ENCODE measurements at places on chromosomes 1 and 21.
A peak's percentile ranks its signal among the peaks of the same experiment; 100 is the strongest.

GRCh38 chr1:171644805-171645483 is 7.5 kb downstream of the MYOC start:
- DNase-seq, result peak; percentile 88

DNA sequence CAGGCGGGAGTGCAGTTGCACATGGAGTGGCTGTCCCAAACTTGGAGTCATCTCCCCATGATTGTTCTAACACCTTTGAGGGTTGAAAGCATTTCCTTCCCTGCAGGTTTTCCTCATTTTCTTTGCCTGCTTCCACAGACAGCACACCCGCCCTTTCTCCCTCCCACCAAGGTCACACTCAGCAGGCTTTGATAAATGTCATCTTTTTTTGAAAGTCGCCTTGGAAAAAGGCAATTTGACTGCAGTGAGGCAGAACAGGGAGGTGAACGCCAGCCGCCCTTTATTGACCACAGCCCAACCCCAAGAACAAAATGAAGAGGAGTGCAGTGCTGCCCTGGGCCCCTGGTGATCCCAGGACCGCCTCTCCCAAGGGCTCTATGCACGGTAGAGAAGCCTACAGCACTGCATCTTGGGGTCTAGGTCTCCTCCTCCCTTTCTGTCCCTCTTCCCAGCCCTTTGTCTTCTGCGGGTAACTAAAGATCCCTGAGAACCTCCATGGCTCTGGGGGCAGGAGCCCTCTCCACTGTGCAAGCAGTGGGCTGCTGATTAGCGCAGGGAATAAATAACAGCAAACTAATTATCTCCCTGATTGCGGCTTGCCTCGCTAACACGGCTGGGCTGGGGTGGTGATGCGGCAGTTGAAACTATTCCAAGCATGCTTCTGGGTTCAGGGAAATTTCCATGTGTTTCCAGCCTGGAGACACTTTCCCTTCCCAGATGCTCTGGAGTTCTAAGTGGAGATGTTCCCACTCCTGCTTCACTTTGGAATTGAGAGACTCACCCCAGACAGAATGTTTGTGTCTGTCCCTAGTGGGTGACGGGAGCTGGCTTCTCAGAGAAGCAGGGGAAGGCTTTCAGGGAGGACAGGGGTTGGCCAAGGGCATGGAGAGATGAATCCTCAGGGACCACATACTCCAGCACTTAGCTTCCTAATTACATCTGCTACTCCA is 11.8 kb upstream of the AMIGO1 start:
- DNase-seq, result no peak

- no peak for DNase-seq
Observed at GRCh38 chr1:64320922-64321614, 117.6 kb downstream of the UBE2U start.

GRCh38 chr1:171909711-171910110 is 68.4 kb downstream of the DNM3 start:
- peak; percentile 87 for DNase-seq

GRCh38 chr1:58089898-58090534 is 456.5 kb downstream of the OMA1 start:
- no peak for DNase-seq

DNA sequence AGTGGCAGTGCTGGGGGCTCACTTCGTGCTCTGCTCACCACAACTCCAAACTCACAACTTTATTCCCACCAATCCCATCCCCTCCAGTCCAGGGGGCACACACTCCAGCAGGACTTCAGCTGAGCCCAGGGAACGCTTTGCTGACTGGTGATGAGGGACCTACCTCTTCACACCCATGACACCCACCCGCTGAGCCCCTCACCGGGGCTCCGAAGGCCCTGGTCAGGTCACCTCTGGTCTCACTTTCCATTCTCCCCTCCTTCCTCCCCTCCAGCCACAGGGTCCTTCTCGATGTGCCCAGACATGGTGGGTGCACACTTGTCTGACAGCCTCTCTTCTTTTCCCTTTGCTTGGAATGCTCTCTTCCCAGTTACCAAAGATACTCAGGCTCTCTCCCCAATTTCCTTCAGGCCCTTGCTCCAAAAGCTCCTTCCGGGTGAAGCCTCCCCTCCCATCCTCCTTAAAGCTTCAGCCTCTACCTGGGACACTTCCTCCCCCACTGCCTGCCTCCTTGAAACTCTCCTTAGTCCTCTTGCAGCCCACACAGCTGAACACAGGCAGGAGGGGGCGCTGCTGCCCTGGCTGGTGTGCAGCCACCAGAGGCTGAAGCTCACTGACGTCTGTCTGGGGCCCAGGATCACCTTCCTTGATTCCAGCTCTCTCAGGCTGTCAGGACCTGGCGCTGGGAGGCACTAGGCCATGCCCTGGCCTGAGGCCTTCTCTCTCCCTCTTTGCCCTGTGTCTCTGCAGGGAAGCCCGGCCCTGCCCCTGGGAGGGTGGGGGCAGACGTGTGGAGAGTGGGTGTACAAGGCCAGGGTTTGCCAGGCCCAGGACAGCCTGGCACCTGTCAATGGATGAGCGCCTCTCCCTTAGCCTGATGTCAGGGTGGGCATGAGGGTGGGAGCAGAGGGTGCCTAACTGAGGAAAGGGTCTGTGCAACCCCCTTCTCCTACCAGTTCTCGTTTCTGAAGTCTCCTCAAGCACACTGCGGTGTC is 1.6 kb downstream of the KCNE1 start:
- DNase-seq, result peak; percentile 53

- DNase-seq, result no peak
Observed at GRCh38 chr1:235931171-235931738, 64.5 kb upstream of the LYST start.

- DNase-seq, result no peak
Observed at GRCh38 chr1:240287722-240288121, 196.0 kb downstream of the FMN2 start.

- DNase-seq, result no peak
Observed at GRCh38 chr1:21385022-21385421, 54.9 kb upstream of the NBPF3 start.

- DNase-seq, result no peak
Observed at GRCh38 chr1:214584805-214585766, 17.9 kb upstream of the CENPF start.

Data from NCI-H1417 (cell line).